Hematopoietic multipotent progenitor cell treated with erythropoietin and hydrocortisone succinate and interleukin-3 and kit ligand, for 15 days (in vitro differentiated cells): ENCODE measurements at places on chromosomes 12 and 14.

DNA sequence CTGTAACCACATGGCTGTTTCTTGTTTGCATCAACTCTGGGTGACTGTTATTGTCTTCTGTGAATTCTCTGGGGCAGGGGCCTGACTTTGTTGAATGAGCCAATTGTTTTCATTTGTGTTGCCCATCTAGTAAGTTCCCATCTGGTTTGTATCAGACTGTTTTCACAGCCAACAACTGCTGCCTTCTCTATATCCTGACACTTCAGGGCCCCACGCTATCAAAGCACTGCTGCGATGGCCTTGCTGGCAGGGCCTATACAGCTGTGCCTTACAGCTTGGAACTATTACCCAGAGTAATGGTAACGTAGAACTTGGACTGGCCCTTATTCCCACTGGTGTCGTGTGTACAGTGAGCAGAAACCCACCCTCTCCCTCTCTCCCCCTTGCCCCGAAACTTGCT, 104.3 kb upstream of the DACT1 start:
- no peak for DNase-seq

GRCh38 chr14:36521598-36522345, 1.7 kb upstream of the NKX2-1 start:
- DNase-seq, result no peak

DNA sequence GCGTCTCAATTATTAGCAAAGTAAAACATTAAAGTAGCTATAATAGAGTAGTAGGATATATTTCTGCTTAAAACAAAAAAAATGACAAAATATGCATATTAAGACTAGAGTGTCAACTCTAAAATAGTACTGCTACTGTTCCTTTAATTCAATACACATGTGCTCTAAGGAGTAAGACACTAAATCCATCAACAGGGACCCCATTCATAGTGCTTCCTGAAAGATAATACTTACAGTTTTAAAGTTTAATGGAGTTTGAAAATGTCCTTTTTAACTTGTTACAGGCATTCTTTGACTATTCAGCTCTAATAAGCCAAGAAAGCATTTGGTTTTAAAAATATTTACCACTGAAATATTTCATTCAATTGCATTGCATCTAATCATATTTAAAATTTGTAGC, 145.2 kb downstream of the ADAMTS20 start:
- no peak for DNase-seq

- no peak for DNase-seq
Observed at GRCh38 chr14:93234798-93235197, 27.7 kb downstream of the UBR7 start.

DNA sequence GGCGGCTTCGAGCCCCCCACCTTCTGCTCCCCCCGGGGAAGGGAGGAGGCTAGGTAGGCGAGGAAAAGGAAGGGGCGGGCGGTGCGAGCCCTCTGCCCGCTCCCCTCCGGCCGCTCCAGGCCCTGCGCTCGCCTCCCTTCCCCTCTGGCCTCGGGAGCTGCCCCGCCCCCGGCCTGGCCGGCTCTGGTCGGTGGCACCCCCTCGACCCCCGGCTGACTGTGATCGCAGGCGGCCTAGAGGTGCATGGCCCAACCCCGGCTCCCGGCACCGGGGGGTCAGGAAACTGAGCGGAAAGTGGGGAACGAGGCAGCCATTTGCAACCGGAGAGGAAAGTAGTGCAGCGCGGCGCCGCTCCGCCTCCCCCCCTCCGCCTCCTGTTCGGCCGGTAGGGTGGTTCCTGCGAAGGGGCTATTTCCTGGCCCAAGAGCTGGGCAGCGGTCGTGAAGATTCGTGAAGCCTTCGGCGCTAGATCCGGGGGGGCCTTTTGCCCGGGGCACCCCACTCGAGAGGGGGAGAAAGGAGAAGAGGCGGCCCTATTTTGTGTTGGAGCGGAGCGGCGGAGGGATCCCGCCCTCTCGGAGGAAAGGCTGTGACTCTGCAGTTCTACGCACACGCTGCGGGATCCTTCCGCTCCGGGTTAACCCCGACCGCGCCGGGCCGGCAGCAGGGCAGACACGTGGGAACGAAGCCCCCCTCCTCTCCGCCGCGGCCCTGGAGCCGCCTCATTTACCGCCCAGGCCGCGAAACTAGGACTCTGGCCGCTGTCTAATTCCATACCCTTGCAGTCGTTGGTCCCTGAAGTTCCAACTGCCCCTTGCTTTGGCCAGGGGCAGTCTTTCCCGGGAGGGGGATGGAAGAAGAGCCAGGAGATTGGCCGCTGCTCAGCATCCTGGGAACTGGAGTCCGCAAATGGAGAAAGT, at the start of gene KMT2D:
Gene KMT2D (minus strand): TSS at position 558 of the 920 bp plus-strand sequence. CDS start 5,470 bp downstream, outside the sequence.
- DNase-seq, result peak; percentile 93

DNA sequence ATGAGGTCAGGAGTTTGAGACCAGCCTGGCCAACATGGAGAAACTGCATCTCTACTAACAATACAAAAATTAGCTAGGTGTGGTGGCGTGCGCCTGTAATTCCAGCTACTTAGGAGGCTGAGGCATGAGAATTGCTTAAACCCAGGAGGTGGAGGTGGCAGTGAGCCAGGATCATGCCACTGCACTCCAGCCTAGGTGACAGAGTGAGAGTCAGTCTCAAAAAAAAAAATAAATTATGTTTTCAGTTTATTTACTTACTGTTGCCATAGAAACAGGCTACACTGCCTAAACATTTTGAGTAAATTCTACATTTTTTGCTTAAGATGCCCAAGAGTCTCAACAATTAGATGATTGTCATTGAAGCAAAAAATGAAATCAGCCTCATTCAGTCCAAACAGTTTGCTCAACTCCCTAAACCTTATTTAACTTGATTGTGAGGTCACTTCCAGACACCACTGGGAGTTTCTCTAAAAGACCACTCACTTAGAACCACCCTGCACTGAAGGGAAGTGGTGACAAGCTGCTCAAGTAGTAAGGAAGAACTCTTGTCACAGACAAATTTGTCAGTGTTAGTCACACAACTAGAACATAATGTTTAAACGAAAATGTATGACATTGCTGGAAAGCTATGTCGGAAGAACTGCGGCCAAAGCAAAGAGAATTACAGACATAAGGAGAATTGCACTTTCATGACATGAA, 9.8 kb upstream of the GNPNAT1 start:
- no peak for DNase-seq

DNA sequence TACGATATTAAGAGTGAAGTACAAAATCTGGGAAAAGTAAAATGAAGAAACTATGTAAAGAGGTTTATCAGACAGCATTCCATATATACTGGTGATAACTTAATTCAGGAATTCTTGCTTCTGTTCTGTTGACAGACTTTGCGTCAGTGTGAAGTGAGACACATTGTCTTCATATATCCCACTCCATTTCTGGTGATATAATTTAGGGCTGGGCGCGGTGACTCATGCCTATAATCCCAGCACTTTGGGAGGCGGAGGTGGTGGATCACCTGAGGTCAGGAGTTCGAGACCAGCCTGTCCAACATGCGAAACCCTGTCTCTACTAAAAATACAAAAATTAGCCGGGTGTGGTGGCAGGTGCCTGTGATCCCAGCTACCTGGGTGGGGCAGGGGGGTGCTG, 20.3 kb upstream of the RAD52 start:
- DNase-seq, result no peak

DNA sequence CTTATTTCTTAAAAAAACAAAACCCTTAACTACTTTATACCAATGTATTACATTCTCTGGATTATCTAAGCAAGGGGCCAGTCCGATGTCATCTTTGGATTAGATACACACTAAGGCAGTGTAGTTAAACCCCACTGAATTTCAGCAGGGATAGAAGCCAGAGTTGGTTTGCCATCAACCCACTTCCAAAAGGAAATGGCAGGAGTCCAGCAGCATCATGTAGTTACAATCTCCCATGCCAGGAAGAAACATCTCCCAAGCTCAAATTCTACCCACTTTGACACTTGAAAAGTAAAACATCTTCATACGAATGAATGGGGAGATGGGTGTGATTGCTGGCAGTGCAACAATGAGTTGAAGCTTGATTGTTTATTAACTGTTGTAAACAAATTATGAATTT, 203.5 kb upstream of the PLXNC1 start:
- DNase-seq, result no peak

- peak; percentile 64 for DNase-seq
Observed at GRCh38 chr12:96501133-96501761, 11.9 kb downstream of the CFAP54 start.

- no peak for DNase-seq
Observed at GRCh38 chr12:116123451-116124258, 153.8 kb downstream of the MED13L start.

DNA sequence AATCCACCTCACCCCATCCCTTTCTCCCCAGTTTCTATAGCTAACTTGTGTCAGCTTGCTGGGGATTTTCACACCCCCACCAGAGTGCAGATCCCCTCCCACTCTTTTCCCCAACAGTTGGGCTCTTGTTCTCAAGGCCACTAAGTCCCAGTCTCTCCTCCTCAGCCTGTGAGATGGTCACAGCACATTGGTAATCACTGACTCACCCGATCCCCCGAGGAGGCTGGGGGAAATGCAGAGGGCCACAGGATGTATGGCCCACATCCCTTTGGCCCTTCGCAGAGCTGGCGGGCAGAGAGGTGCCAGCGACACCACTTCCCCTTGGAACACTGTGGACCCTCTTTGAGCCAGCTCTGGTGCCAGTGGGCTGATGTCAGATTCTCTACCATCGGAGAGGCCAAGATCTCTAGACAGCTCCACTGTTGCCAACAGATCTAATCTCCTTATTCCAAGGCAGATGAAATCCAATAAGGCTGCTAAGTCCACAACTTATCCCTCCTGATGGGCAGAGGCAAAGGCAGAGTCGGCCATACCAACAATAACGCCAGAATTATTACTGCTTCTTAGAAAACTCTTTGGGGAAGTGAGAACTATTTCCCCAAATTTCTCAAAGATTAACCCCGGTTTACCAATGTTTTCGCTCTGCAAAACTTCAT, 1.6 kb downstream of the FMNL3 start:
- DNase-seq, result no peak

- DNase-seq, result no peak
Observed at GRCh38 chr12:7859552-7859951, 13.2 kb downstream of the SLC2A14 start.

DNA sequence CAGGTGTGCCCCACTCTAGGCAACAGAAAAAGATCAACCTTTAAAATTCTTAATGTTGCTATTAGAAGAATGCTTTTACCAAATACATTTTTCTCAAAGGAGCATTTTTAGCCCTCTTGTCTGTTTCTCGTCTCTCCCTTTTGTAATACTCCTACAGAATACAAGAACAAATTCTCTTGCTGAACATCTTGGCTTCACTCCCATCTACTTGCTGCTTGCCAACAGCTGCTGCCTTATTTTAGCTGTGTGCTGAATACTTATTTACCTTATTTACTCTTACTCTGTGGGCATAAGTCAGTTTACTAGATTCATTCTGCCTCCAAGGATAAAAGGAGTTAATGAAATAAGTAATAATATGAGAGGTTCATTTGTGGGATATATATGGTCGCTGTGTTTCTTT, 70.8 kb downstream of the POLR3B start:
- no peak for DNase-seq

- no peak for DNase-seq
Observed at GRCh38 chr14:67141146-67141900, 47.9 kb upstream of the GARIN2 start.

DNA sequence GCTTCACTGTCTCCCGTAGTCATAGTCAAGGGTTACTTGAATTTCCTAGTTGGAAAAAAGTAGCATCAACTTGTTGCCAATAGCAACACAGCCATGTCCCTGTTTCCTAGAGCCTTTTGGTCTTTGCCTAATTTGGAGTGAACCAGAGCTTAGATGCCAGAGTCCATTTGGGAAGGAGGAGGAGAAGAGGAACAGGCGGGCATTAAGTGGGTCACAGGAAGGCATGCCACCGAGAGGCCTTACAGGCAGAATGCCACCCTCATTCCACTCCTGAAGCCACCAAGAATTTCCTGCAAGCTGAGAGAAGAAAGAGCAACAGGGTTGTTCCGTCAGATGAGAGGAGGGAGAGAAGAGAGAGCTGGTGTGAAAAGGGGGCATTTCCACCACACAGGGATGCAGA, 339.5 kb downstream of the DPF3 start:
- no peak for DNase-seq

DNA sequence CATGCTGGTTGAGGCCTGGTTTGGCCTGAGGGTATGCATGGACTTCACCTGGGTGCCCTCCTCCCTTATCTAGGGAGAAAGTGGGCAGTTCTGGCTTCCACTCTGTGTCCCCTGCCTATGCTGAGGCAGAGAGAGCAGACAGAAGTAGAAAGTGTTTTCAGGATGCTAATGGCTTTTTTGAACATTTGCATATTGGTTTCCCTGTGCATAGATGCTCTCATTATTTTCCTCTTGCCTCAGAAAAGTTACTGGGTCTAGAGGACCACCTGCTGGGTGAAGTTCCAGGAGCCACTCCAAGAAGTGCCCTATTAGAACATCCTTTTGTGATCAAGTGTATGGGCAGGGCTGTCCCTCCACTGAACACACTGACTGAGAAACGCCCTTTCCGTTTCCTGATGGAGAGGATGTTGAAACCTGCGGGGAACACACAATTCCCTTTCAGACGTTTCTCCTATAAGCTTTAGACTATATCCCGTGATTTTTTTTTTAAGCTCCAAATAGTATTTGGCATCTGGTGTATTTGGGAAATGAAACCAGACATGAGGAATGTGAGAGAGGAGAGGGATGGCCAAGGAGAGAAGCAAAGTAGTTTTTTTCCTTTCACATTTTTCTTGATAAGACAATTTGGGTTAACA, 66.6 kb downstream of the DAAM1 start:
- no peak for DNase-seq

DNA sequence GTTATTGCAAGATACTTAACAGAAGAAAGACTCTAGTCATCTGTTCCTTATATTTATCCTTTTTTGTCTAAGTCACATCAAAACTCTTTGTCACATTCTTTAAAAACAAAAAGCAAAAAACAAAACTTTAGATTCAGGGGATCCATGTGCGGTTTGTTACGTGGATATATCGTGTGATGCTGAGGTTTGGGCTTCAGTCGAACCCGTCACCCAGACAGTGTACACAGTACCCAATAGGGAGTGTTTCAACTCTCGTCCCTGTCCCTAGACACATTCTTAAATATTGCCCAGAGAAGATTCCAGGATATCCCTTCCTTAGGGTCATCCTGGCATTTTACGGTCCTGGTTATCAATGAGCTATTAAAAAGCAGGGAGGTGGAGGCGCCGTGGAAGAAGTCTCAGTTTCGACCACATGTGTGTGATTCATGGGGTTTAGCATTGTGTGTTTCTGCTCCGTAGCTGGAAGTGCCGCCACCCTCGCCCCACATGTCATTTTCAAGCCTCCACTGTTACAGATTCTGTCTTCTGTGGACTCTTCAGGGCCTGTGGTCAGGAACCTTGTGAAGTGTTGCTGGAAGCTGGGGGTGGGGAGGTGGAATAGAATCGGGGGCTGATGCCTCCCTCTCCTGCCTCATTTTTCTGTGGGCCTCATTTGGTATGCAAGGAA, 19.9 kb downstream of the CCND2 start:
- DNase-seq, result no peak

GRCh38 chr12:46892887-46893286, 67.1 kb upstream of the SLC38A4 start:
- DNase-seq, result no peak

GRCh38 chr12:126554625-126555024, 1489.4 kb downstream of the AACS start:
- no peak for DNase-seq
